ENCODE measurements at places on chromosomes 6 and 20.

- DNase-seq, result no peak
These were observed 85.3 kb downstream of the ASXL1 start for GRCh38 chr20:32443386-32443974.

GRCh38 chr6:54017877-54018276 lies 93.4 kb upstream of the MLIP start:
- no peak for DNase-seq

- DNase-seq, result no peak
These were observed 392.3 kb upstream of the RUNX2 start for GRCh38 chr6:44935693-44936300.

DNA sequence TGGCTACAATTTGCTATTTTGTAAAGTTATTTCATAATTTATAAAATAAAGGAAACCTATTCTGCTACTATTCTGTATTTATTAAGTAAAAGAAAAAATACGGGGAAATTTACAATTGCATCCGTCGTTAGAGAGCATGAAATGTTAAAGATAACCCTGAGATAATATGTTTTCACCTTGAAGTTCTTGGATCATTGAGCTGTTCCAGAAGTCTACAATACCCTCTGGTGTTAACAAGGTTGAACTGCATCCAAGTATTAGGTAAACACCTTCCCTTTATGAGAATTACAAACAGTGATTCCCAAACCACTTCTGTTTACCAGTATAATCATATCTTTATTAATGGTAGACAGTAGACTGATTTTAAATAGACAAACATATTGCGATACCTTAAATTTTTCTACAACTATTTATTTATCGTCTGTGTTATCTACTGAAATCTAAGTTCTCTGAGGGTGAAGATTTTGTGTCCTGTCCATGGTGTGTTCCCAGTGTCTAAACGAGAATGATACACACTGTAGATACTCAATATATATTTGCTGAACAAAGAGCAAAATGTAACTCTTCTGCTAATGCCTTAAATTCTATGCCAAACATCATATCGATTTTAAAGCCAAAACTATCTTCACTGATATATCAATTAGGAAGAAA lies 28.2 kb downstream of the TBC1D32 start:
- no peak for DNase-seq

- no peak for DNase-seq
These were observed 432.5 kb downstream of the CD109 start for GRCh38 chr6:74128536-74128935.

DNA sequence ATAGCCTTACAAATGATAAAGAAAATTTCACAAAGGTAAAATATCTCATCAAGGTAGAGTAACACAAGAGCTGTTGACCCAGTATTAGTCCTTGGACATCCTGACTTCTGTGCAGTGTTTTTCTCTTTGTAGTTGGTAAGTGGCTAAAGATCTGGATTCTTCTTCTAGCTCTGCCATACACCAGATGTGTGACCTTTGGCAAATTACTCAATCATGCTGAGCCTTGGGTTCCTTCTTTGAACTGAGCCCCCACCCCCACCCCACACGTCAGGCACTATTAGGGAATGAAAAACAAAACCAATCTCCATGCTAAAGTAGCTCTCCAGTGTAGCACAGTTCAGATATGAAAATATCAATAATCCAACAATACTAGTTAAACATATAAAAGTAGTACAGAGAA lies 15.1 kb upstream of the TRIM39 start:
- no peak for DNase-seq

- DNase-seq, result no peak
These were observed 11.7 kb upstream of the HLA-DRA start for GRCh38 chr6:32427934-32428474.

- DNase-seq, result no peak
These were observed 38.3 kb downstream of the MRS2 start for GRCh38 chr6:24440897-24441598.

DNA sequence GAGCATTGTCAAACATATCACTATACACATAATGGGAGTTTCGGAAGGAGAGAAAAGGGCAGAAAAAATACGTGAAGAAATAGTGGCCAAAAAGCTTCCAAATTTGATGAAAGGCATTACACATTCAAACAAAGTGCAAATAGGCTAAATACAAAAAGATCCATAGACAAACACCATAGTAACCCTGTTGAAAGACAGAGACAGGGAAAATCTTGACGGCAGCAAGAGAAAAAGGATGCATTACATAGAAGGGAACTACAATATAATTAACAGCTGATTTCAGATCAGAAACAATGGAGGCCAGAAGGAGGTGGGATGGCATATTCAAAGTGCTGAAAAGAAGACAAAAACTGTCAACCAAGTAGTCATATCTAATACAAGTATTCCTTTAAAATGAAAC lies 170.8 kb downstream of the MRPL14 start:
- DNase-seq, result no peak

DNA sequence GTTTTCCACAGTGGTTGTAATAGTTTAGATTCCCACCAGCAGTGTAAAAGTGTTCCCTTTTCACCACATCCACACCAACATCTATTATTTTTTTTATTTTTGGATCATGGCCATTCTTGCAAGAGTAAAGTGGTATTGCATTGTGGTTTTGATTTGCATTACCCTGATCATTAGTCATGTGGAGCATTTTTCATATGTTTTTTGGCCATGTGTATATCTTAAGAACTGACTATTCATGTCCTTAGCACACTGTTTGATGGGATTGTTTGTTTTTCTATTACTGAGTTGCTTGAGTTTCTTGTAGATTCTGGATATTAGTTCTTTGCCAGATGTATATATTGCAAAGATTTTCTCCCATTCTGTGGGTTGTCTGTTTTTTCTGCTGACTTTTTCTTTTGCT lies 820.1 kb downstream of the TENT5A start:
- no peak for DNase-seq

GRCh38 chr6:21742238-21742660 lies 148.7 kb downstream of the SOX4 start:
- DNase-seq, result no peak

DNA sequence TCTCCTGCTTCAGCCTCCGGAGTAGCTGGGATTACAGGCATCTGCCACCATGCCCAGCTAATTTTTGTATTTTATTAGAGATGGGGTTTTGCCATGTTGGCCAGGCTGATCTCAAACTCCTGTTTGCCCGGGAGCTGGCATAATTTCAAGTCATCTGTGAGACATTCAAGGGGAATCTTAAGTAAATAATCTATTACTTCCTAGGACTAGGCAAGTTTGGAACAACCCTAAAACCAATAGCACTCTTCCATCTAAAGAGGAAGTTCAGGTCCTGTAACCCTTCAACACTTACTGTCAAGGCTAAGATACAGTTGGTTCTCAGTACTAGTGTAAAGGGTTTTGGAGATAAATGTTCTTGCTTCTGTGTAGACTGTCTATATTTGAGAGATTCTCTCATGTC lies 267.8 kb upstream of the IRAK1BP1 start:
- DNase-seq, result no peak
